ENCODE measurements at places on chromosomes 4 and X. TPM values are rescaled to one million over a fixed set of nuclear protein-coding genes. Genes with fewer than 3 reads are reported as not detected.

DNA sequence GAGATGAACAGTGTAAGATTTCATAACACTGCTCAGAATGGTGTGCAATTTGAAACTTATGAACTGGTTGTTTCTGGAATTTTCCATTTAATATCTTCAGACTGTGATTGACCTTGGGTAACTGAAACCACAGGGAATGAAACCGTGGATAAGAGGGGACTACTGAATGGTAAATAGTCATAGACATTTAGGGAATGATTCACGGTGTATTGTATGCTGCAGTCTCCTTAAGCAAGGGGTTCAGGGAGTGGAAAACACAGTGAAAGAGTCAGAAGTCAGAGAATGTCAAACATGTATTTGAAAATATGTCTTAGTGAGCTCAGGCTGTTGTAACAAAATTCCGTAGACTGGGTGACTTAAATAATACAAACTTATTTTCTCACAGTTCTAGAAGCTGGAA is 398.2 kb upstream of the DIPK2B start:
- no peak for DNase-seq

DNA sequence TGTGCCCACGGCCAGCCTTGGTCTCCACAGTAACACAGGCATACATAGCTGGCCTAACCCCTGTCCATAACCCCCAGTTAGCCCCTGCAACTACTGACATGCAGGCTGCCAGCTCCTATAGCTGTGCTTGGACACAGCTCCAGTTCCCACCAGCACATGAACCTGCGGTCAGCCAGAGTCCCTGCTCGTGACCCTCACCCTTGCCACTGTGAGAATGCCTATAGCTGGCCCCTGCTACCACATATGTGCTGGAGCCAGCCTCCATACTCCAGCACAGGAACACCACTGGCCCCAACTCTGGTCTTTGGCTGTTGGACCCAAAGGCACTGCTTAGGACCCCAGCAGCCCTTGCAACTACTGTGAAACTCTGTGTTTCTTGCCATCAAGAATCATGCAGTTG is 930.9 kb downstream of the ADGRL3 start:
- DNase-seq, result peak; percentile 63

DNA sequence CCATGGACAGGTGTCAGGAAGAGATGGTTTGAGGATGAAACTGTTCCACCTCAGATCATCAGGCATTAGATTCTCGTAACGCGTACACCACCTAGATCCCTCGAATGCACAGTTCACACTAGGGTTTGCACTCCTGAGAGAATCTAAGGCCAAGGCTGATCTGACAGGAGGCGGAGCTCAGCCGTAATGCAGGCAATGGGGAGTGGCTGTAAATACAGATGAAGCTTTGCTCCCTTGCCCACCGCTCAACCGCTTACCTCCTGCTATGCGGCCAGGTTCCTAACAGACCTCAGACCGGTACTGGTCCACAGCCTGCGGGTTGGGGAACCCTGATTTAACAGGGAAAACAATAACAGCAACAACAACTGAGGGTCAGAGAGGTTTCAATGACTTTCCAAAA is 2.0 kb upstream of the TEC start:
- no peak for DNase-seq

- no peak for DNase-seq
Observed at GRCh38 chr4:99587803-99588202, 13.2 kb downstream of the MTTP start.

GRCh38 chrX:7025471-7025870 is 122.0 kb upstream of the STS start:
- no peak for DNase-seq

DNA sequence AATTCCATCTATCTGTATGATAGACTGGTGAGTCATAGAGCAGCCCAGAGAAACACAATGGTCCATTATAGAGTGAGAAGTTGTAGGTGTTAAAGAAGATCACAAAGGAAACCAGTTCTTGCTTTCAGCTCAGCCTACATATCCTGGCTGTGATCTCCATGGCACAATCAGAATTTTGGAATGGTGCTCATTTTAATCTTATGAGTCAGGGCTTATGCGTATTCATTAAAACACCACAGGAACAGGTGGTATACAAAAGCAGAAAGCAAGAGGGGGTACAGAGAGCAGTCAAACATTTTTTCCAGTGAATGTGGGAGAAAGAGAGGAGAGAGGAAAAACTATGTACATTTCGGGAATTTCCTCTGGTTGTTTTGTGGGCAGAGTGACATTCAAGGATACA is 126.9 kb downstream of the MFAP3L start:
- no peak for DNase-seq

GRCh38 chr4:151658959-151659600 is 101.7 kb downstream of the GATB start:
- no peak for DNase-seq

GRCh38 chr4:89275587-89275986 is 32.0 kb downstream of the GPRIN3 start:
- no peak for DNase-seq

DNA sequence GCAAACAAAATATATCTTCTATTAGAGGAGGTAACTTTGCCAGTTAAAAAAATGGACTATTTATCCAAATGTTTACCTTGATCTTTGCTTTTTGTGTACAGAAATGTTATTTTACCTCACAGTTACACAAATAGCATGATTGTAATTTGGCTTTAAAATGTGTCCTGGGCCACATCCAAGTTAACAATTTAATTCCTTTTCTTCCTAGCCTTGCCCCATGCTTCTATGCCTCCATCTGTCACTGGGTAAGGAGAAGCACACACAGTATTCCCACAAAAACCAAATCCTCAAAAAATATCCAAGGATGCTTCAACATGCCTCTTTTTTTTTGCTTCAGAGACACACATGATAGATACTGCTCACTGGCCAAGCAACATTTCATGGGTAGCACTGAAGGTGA is 30.9 kb downstream of the GRXCR1 start:
- DNase-seq, result no peak

GRCh38 chrX:79630033-79631009 is 263.2 kb upstream of the ITM2A start:
- DNase-seq, result no peak

- DNase-seq, result no peak
Observed at GRCh38 chrX:21379991-21380390, 5.8 kb downstream of the CNKSR2 start.

GRCh38 chr4:153170407-153170806 is 33.8 kb upstream of the TRIM2 start:
- DNase-seq, result no peak

- DNase-seq, result peak; percentile 83
Observed at GRCh38 chrX:49176421-49177326, 5.0 kb downstream of the PLP2 start.

DNA sequence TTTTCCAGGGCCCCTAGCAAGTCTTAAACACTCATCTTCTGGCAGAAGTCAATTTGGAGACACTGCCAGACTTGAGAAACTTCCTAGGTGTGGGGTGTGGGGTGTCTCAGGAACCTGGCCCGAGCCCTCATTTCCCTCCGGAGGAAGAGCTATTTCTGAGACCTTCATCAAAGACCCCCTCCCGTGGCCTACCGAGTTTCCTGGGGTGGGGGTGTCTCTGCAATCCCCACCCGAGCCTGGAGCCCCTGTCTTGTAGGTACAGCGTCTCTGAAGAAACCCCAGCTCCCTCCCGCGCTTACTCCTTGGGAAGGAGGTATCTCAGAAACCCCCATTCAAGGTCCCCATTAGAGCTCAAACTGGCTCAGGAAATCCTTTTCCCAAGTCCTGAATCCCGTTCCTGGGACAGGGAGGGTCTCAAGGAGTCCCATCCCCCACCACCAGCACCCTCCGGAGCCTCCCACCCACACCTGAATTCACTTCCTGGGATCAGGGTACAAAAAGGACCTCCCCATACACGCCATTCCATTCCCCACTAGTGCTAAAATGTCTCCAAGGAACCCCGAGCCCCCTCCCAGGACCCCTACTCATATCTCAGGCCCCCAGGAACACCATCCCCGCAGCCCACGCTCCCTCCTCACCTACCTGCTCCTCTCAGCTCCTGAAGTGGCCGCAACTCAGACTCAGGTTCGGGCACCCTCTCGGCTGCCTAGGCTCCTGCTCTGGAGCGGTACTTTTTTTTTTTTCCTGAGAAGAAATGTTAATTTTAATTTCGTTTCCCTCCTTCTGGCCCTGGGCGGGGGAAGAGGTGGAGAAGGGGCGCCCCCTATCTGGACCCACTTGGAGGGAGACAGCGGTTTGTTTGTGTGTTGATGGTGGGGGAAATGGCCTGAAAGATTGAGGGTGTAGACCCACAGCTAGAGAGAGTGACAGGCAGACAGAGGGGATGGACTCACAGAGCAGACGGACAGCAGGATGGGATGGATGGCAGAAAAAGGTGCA is 1.1 kb downstream of the SLC38A5 start:
- no peak for DNase-seq

- no peak for DNase-seq
Observed at GRCh38 chr4:86653237-86653865, 59.2 kb downstream of the PTPN13 start.

DNA sequence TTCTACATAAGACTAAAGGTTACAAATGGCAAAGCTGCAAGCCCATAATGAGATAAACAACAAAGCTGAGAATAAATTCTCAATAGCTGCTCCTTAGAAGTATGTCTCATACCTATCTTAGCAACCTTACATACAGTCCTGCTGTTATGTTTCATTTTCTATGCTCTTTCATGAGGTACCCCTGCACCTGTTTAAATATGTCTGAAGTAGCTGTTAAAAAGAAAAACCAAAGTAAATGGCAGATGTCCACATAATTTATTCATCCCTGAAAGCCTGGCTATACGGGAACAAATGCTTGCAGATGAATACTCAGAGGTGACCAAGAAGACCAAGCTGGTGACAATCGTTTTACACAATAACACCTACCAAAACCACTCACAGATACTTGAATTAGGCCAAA is 22.5 kb downstream of the PPA2 start:
- no peak for DNase-seq

DNA sequence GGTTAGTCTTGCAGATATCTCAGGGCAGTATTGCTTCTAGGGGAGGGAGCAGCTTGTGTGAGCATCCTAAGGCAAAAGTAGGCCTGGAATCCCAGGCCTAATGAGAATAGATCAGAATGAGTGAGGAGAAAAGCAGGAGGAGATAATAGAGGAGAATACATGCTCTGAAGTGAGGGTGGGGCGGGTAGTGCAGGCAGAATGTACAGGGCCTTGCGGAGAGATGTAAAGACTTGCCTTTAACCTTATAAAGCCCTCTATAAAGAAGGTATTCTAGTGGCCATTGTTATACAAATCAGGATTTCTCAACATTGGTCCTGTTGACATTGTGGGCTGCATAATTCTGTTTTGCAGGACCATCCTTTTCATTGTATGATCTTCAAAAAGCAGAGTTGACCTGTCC is 855.3 kb downstream of the PCDH7 start:
- DNase-seq, result no peak

DNA sequence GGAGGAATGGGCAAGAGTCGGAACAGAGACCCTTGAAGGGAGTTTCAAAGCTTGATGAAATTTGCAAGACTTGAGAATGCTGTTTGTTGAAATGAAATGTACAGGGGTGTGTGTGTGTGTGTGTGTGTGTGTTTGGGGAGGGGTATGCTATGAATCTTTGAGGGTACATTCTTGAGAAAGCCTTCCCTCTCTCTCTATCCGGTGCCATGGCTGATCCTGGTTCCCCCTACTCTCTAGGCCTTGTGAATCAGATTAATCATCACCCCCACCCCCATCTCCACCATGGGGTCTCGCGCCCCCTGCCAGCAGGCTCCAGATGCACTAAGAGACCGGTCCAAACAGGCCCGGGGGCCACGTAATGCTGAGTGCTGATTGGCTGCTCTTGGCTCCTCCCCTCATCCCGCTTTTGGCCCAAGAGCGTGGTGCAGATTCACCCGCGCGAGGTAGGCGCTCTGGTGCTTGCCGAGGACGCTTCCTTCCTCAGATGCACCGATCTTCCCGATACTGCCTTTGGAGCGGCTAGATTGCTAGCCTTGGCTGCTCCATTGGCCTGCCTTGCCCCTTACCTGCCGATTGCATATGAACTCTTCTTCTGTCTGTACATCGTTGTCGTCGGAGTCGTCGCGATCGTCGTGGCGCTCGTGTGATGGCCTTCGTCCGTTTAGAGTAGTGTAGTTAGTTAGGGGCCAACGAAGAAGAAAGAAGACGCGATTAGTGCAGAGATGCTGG is at the start of gene HTR2C:
HTR2C (plus strand) TSS at position 441 of the 729 bp plus-strand sequence. CDS start 142,851 bp downstream, outside the sequence.
- DNase-seq, result no peak

DNA sequence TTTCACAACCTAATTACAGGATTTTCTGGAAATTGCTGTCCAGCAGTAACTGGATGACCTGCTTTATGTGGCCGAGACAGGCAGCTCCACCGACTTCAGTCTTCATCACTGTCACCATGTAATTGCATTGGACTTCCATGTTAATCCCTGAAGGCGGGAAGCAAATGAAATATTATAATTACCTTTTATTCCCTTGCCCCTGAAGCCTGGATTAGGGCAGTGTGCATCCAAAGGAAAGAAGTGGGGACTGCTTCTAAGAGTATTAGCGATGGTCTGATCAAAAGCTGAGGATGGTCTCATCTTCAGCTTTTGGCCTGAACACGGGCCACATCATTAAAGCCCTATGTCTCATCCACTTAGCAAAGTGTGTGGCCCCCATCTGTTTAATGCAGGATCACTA is 311.6 kb upstream of the GALNT7 start:
- DNase-seq, result no peak

- no peak for DNase-seq
Observed at GRCh38 chr4:145735347-145735675, 55.4 kb downstream of the C4orf51 start.

GRCh38 chrX:110004215-110004614 is 1.3 kb downstream of the TMEM164 start:
- DNase-seq, result no peak

DNA sequence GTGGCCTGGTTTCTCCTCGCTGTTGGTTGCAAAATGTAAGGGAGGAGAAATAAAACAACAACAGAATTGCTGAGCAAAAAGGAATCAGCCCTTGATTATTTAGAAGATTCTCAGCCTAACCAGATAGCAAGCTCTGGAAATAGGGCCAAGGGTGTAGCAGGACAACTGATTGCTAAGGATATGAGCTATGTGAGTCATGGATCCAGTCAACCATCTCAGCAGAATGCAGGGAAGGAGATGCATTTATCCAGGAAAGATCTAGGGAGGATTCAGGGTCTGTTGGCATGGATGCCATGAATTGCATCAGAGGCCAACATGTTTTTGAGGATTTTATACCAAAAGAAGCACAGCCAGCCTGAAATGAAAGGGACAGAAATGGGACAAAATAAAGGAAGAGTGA is 2.2 kb upstream of the XAGE3 start:
- no peak for DNase-seq

DNA sequence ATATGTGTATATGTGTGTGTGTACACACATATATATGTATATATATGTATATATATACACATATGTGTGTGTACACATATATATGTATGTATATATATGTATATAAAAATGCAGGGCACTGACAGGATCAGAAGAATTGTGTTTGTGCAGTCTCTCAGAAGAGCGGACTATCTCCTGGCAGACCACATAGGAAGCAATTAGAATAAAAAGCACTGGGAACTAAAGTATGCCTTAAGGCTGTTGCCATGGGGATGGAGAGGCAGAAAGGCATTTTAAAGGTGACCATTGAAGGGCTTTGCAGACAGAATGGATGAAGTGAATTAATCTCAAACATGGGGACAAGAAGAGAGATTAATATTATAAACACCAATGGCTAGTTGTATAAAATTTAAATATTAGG is 33.7 kb upstream of the USP51 start:
- DNase-seq, result no peak

Gene BST1
- 19.3 TPM for total RNA-seq

Gene C1GALT1C1
- 24.7 TPM for total RNA-seq

Gene TEX13B
- total RNA-seq, result not detected

Gene ANOS1
- 3.1 TPM for total RNA-seq
